Left ventricle myocardium inferior (tissue), 1 donor: ENCODE measurements at places on chromosomes 3 and 15. TPM values are rescaled to one million over a fixed set of nuclear protein-coding genes. Genes with fewer than 3 reads are reported as not detected.

FGF7 gene
- total RNA-seq, result 34.1 TPM

PLA2G4B gene
- 3.8 TPM for total RNA-seq

GOLGA6L10 gene
- 0.33 TPM for total RNA-seq

GOLGA8K gene
- total RNA-seq, result 0.80 TPM

AHSG gene
- not detected for total RNA-seq

HIGD2B gene
- total RNA-seq, result not detected

SLC28A2 gene
- not detected for total RNA-seq

ADAMTSL3 gene
- total RNA-seq, result 11.9 TPM

OIP5 gene
- total RNA-seq, result 0.19 TPM

PLXNB1 gene
- total RNA-seq, result 42.6 TPM

ANKRD34C gene
- 0.66 TPM for total RNA-seq

NCK1 gene
- total RNA-seq, result 23.6 TPM

DISP2 gene
- 3.0 TPM for total RNA-seq

SSUH2 gene
- 1.1 TPM for total RNA-seq

CNTN6 gene
- total RNA-seq, result not detected

TMEM212 gene
- not detected for total RNA-seq

LRRC2 gene
- total RNA-seq, result 114 TPM

PLA2G4D gene
- total RNA-seq, result not detected

ADGRG7 gene
- not detected for total RNA-seq

TAGLN3 gene
- total RNA-seq, result 0.74 TPM

KY gene
- 12.1 TPM for total RNA-seq

KLF15 gene
- total RNA-seq, result 44.6 TPM

PLSCR2 gene
- total RNA-seq, result not detected

SEC22A gene
- 9.5 TPM for total RNA-seq

LRRIQ4 gene
- not detected for total RNA-seq

PAQR5 gene
- total RNA-seq, result 0.63 TPM

TRIP4 gene
- total RNA-seq, result 13.5 TPM

SH2D7 gene
- not detected for total RNA-seq

DNA sequence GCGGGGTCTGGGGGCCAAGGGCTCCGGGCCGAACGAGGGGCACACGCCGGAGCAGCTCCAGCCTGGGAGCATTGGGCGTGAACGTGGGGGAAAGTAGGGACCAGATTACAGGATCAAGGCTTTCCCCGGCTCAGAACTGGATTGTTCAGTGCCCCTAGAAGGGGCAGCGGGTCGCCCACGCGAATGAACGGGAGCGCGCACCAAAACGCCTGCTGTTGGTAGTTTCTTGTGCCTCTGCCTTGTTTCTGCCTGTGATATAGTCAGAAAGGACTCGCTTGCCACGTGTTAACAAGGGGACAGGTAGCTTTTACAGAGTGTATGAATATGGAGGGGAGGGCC, 1.1 kb downstream of the CASR start:
- DNase-seq, result no peak

DNA sequence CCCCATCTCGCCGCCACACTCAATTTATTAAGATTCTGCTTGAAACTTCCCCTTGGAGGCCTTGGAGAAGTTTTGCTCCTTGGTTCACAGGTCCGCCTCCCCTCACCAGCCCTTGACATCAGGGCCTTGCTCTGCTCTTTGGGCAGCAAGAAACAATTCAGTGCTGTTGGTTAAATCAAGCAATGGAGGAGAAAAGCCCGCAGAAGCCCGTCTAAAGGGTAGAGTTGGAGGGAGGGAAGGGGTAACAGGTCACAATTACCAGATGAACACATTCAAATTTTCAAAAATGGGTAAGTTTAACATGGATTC, 429 bp downstream of the PARP9 start:
- no peak for DNase-seq

DNA sequence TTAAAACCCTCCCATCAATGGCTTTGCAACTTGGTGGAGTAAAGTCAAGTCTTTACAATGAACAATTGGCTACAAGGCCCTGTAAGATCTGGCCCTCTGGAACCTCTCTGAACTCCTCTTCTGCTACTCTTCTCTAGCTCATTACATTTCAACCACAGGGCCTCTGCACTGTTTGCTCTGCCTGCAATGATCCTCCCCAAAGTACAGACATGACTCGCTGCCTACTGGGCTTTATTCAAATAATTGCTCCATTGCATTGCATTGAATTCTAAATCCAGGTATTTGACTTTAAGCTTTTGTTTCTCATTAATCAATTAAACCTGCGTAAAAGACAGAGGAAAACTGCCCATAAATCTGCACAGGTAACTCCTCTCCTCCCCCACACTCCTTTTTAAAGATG, 96.7 kb downstream of the CD47 start:
- no peak for DNase-seq

GRCh38 chr3:45366290-45366689, 22.1 kb upstream of the LARS2 start:
- DNase-seq, result no peak

- no peak for DNase-seq
Measured at GRCh38 chr3:56356808-56357207, 111.5 kb downstream of the ERC2 start.

DNA sequence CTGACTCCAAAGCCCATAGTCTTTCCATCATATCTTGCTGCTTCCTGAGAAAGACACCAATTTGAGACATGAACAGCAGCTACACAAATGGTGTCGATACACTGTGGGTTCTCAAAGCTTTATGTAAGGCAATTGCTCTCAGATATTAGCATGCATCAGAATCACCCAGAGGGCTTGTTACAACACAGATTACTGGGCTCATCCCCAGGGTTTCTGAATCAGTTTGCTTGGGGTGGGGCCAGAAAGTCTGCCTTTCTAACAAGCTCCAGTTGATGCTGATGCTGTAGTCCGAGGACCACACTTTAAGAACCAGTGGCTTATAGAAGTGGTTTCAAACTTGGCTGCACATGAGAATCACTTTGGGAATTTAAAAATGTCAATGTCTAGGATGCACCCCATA, 86.5 kb downstream of the SEMA6D start:
- no peak for DNase-seq

- no peak for DNase-seq
Measured at GRCh38 chr15:101510212-101511197, 21.0 kb upstream of the PCSK6 start.

DNA sequence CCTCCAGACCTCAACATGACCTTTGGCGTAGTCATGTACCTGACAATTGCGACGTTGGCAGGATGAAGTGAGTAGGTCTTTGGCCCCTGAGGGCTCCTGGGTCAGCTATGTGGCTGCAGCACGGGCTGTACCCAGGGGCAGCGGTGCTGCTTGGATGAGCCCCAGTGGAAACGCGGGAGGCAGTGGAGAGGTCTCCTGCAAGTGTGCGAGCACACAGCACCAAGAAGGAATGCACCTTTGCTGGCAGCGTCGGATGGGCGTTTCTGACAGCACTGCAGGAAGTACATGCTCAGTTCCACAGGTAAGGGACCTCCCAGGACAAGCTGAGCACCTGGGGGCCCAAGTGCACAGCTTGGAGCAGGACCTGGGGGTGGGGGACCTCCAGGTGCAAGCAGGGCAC, 67.4 kb upstream of the UNC13C start:
- no peak for DNase-seq

DNA sequence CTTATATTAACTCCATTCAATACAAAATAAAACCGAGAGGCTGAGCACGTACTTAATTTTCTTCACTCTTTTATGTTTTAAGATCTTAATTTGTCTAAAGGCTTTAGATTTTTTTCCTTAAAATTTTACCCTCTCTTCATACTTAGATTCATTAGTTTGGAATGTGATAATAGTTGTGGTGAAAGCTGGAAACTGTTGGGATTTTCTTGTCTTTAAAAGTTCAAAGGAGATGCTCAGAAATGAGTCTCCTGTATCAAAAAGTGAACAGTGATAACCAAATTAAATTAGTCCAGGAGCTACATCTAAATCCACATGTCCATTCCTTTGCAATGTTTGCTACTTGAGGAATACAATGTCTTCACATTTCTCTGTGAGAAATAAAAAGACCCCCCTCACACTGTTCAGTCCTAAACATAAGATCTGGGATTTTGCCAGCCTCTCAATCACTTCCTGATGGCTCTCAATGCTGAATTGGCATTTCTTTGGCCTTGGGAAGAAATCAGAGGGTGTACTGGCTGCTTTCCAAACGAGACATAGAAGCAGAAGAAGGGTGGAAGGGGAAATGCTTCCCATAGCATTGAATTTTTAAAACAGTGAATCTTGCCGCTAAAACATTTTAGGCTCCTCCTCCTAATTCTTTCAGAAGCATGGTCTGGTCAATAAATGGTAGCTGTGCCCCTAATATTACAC, 245.0 kb downstream of the SHOX2 start:
- DNase-seq, result no peak

DNA sequence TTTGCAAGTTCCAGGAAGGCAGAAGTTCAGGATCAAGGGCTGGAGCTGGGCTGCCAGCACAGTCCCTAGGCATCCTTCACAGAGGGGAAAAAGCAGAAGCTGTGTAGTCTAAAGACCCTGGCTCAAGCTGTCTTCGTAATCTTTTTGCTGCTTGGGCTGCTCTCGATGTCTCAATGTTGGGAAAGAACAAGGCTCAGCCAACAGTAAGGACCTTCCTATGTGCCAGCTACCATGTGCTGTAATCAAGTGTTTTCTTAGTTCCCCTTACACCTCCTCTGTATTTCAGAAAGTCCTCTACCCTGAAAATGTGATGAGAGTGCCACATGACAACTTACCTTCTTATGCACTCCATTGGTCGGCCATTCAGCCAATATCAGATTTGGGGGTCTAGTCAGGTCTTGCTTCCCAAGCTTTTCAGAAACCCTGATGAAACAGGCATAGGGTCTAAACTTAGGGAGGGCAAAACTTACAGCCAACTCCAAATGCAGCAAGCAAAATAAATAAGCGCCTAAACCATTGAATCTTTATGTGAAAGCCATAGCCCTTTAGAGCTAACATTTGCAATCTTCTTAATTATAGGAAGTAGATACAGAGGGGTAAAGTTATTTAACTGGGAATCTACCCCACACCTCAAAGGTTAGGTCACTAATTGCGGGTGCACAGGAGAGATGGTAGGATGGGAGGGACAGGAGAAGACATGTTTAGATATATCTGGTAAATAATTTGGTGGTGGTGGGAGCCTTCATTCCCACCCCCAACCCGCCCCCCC, 1.2 kb upstream of the EDEM1 start:
- no peak for DNase-seq

DNA sequence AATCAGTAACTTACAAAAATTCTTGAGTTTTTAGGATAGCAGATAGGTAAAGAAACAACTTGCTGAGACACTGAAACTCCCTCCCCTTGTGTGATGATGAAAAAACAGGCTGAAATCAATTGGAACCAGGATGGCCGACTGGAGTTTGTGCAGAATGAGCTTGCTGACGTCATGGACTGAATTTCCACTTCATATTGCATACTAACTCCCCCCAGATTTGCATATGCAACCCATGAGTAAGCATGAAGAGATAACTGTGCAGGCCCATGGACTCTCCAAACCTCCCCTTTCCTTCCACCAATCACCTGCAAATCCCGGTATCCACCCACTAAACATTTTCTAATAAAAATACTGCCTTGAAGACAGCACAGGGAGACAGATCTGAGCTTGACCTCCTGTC, 82.0 kb upstream of the SCN5A start:
- DNase-seq, result no peak

- no peak for DNase-seq
Measured at GRCh38 chr3:51683566-51683965, 12.5 kb downstream of the TEX264 start.

- DNase-seq, result no peak
Measured at GRCh38 chr15:97679106-97679688, 281.3 kb upstream of the ARRDC4 start.

- DNase-seq, result no peak
Measured at GRCh38 chr3:173744479-173744878, 346.9 kb downstream of the NLGN1 start.

GRCh38 chr3:185332026-185332735, 30.8 kb upstream of the MAP3K13 start:
- no peak for DNase-seq

GRCh38 chr15:66705277-66706146, 3.5 kb downstream of the SMAD6 start:
- DNase-seq, result no peak

DNA sequence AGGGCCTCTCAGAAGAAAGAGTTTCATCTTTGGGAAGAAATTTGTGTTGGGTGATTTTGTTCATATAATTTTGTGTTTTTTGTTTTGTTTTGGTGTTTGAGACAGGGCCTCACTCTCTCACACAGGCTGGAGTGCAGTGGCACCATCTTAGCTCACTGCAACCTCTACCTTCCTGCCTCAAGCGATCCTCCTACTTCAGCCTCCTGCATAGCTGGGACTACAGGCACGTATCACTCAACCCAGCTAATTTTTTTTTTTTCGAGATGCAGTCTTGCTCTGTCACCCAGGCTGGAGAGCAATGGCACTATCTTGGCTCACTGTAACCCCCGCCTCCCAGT, 29.0 kb upstream of the PIK3CB start:
- DNase-seq, result no peak

DNA sequence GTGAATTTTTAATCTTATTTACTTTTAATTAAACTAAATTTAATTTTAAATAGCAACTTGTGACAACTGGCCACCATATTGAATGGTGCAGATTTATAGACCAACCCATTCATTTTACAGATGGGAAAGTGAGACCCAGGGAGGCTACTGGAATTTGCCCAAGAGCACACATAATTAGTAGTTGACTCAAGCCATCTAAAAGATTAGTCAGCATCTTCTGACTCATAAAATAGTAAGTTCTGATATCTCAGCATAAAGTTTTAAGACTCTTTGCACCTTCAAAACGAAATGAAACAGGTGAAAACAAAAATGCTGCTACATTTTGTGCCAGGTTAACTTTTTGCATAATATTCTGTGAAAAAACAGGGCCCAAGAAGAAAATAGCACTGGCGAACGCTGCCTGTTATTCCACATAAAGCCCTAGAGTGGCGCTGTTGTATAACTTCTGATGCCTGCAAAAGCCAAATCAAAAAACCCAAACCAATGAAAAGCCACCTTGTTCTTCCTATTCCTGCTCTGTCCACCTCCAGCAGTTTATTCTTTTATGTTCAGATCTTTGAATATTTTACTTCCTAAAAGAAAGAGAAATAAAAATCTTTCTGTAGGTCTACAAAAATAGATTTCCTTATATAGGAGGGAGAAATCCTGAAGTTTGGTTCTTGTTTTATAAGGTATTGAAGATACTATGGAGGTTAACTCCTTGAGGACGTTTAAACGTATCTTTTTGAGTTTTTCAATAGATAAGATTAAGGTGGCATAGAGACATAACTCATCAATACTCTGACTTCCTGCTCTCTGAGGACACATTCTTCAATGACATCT, 62.8 kb downstream of the OTOL1 start:
- no peak for DNase-seq

DNA sequence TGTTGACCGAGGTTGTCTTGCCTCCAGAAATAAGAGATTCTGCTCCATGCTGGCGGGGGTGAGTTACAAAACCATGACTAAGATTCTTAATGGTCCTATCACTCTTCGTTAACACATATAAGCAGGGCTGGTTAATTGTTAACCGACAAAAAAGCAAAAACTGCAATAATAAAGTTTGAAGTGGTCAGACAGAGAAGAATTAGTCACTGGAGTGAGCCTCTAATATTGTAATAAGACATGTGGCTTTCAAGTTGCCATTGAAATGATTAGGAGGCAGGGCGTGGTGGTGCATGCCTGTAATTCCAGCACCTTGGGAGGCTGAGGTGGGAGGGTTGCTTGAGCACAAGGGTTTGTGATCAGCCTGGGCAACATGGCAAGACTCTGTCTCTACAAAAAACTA, 78.4 kb upstream of the NR2F2 start:
- DNase-seq, result no peak
